ENCODE measurements at places on chromosomes 11 and 22.
A peak's percentile ranks its signal among the peaks of the same experiment; 100 is the strongest.

GRCh38 chr22:27397036-27397953 is 404.3 kb downstream of the MN1 start:
- no peak for DNase-seq

- no peak for DNase-seq
Measured at GRCh38 chr11:118768690-118769089, 22.3 kb downstream of the DDX6 start.

GRCh38 chr22:47002692-47003091 is 240.2 kb downstream of the TBC1D22A start:
- no peak for DNase-seq

- no peak for DNase-seq
Measured at GRCh38 chr11:92302770-92303169, 78.2 kb downstream of the FAT3 start.

- no peak for DNase-seq
Measured at GRCh38 chr11:21896216-21896615, 296.7 kb upstream of the ANO5 start.

- no peak for DNase-seq
Measured at GRCh38 chr22:46064228-46064965, 85.9 kb upstream of the PPARA start.

DNA sequence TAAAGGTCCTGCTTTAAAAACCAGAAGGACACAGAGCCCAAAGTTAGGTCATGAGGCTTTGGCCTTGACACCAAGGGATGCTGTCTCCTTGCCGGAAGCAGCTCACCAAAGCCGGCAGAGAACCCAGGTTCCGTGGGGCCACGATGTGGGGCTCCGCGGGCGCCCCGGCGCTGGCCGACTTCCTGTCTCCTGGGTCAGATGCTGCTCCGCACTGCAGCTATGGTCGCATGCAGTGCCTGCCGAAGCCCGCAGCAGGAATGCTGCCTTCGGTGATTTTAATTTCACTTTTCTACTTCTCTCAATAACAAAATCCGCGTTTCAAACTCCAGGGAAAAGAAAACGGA is 454 bp upstream of the OTUB1 start:
- no peak for DNase-seq

GRCh38 chr11:123292647-123293046 is 97.6 kb upstream of the CLMP start:
- DNase-seq = no peak

DNA sequence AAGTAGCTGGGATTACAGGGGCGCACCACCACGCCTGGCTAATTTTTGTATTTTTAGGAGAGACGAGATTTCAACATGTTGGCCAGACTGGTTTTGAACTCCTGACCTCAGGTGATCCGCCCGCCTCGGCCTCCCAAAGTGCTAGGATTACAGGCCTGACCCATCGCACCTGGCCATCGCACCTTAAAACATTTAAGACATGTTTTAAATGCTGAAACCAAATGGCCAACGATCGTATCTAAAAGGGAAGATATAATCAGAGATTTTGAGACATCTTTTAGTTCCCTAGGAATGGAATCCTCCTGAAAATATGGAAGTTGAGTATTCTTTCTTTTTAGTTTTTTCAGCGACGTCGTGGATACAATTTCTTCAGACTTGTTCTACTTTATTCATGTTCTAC is 21.8 kb upstream of the APOBEC3A start:
- DNase-seq = no peak

DNA sequence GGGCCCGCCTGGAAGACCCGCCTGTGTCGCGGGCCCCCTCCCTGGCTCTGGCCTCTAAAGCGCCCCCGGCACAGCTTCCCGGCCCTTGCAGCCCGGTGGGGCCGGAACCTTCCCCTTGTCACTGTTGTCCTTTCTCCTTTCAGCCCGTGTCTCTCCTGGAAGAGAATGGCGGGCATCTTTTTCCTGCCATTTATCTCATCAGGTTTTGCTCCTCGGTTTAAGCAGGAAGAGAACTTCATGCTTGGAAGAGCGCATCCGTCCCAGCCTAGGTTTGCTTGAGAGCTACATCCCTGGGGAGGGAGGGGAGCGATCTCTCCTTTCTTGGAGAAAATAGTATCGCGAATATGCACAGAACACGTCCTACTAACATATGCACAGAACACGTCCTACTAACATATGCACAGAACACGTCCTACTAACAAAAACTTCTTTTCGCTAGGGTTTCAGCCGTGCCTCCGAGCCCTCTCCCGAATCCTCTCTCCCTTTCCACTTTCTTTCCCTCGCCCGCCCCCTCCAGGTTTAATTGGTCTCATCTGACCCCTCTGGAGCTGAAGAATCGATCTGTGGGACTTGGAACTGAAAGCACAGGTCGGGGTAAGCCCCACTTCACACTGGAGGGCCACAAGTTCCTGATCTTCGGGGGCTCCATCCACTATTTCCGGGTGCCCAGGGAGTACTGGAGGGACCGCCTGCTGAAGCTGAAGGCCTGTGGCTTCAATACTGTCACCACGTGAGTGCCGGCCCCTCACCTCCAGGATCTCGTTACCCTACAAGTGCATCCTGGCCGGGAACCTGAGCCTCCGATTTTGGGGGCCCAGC is 1.2 kb downstream of the GLB1L3 start:
- DNase-seq = no peak

- peak; percentile 37 for DNase-seq
Measured at GRCh38 chr11:47185305-47186075, 744 bp downstream of the PACSIN3 start.

DNA sequence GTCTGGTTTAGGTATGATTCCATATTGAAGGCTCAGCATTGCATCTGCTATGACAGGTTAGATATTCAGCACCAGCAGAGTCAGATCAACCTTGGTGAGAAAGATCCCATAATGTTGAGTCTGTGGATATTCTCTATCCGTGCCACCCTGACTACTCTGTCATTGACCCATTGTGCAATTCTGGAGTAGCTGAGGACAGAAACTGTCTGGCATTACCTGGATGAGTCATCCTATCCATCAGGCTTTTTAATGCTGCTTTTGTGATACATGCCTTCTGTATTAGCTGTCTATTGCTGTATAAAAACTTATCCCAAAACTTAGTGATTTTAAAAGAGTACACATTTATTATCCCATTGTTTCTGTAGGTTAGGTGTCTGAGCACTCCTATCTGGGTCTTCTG is 189.1 kb upstream of the FAT3 start:
- DNase-seq = no peak

GRCh38 chr11:70159627-70160570 is 43.2 kb upstream of the FADD start:
- no peak for DNase-seq

DNA sequence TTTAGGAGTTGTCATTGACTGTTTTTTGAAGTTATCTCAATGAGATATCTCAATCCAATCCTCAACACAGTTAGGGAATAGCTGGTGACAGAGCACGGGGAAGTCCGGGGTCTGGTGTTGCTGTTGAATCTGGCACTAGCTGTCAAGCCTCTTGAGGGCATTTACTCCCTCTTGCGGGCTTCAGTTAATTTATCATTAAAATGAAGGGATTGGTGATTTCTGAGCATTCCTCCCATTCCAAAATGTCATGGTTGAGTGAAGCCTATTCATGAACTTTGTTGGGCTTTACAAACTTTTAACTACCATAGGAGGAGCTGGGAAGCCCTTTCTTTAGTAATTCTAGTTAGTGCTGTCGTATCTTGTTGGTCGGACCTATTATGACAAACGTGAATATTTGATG is 40.2 kb downstream of the UVRAG start:
- DNase-seq = no peak

- no peak for DNase-seq
Measured at GRCh38 chr11:99693941-99694492, 673.3 kb downstream of the CNTN5 start.

DNA sequence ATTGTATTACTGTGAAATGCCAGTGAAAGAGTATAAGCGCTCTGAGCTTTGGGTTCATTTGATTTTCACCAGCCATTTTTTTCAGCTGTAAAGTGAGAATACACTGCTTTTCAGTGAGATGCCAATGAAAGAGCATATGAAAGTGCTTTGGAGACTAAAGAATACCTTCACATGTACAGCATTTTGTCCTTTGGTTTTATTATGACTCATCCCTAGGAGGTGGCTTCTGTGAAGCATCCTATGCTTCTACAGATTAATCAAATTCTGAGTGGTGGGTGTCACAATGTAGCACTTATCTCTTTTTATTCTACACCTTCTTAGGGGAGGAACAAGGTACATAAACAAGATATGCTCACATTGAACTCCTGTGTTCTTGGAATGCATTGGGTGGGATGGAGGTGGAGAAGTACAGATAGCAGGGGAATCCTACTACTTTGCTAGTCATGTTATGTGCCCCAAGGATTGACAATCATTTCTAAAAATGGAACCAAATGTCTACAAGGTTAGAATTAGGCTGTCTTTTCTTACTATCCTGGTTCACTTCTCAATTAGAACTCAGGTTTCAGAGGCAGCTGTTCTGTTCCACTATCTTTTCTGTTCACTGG is 18.7 kb downstream of the TRIM44 start:
- DNase-seq = peak; percentile 16

DNA sequence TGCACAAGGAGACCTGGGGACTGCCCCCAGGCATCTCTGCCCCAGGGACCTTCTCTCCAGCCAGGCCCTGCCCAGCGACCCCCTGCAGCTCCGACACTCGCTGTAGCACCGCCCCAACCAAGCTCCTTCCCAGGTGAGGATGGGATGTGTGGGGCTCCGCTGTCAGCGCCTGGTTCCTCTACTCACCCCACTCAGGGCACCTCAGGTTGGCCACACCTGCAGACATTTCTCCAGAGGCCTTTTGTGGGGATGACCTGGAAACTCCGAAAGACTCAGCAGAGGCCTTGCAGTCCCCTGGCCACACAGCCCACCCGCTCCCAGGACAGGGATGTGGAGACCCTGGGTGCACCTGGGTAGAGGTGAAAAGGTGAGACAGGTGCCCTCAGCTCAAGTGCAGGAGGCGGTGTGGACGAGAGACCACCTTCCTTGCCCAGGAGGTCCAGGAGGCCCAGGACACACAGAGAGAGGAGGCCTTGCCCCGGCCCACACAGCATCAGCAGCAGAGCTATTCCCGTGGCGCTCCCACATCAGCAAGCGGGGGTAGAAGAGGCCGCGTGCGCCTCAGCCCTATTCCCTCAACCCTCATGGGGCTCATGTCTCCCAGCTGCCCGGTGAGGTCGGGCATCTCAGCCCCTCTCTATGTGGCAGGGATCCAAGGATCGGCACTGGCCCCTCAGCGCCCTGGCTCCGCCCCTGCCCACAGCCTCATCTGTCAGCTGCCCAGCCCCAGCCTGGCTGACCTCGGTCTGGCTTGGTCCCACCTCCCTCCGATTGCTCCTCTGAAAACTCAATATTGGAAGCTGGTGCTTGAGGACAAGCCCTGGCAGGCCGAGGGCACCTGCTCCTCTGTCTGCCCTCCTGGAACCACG is 20.9 kb downstream of the TRPM5 start:
- no peak for DNase-seq

Measured in caudate nucleus (tissue), 63 donors.